Activated CD8-positive, alpha-beta memory T cell treated with anti-CD3 and anti-CD28 coated beads for 24 hours (primary cell): ENCODE measurements at places on chromosomes 1 and 21.

DNA sequence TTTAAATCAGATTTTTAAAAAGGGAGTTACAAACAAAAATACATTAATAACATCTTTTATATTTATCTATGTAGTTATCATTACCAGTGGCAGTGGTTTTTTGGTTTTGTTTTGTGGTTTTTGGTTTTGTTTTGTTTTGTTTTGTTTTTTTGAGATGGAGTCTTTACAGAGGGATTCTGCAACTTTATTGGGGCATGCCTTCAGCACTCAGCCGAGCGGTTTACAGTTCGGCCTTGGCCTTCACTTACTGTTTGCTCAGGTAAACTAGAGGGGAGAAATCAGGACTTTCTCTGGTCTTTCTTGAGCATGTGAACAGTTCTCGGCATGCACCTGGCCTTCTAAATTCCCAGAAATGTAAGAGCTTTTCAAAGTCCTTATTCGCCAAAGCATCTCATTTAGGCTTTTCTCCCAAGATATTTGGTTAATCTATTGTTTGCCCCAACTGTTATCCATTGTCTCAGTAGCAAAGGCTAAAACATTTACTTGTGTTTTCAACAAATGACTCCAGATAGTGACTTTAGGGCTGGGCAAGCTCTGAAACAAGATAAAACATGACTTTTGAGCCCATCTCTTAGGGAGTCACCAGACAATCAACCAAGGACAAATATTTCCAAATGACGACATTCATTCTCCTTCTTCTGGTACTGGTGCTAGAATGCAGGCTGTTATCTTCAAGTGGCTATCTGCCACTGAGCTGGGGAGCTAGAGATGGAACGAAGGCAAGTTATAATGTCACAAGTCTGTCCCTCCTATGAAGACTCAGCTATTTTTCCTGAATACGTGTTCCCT lies 48.4 kb upstream of the ADORA3 start:
- no peak for DNase-seq

- DNase-seq, result no peak
These were observed 64.8 kb downstream of the MYOM3 start for GRCh38 chr1:24047110-24047477.

GRCh38 chr1:202516434-202516877 lies 168.0 kb downstream of the PPP1R12B start:
- DNase-seq, result no peak

DNA sequence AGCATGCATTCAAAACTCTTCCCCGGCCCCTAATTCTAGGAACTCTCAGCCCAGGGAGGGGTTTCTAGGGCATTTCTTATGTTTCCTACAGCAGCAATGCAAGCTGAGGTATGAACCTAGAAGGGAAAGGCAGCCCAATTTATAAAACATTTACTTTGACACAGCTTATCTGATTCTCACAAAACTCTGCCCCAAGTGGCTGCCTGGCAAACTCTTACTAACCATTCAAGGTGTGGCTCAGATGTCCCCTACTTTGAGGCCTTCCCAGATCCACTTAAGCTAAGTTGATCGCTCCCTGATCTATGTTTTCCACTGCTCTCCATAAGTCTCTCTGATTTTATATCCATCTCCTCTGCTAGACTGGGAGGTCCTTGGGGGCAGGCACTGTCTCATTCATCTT lies 35.4 kb downstream of the AK2 start:
- DNase-seq, result no peak

- DNase-seq, result no peak
These were observed 256.7 kb downstream of the KIF26B start for GRCh38 chr1:245411245-245412036.

DNA sequence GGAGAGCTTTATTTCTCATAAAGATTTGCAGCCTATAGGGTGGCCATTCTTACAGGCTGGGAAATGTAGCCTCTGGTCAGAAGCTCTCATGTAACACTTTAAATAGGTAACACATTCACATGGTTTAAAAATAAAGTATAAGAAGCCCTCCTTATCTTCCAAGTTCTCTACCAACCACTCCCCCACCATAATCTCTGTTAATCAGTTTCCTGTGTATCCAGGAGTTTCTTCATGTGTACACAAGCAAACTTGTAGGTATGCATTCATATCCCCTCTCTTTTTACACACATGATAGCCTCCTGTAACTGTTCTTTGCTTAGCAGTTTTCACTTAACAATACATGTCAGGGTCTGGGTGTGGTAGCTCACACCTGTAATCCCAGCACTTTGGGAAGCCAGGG lies 4.9 kb upstream of the STMN1 start:
- no peak for DNase-seq

DNA sequence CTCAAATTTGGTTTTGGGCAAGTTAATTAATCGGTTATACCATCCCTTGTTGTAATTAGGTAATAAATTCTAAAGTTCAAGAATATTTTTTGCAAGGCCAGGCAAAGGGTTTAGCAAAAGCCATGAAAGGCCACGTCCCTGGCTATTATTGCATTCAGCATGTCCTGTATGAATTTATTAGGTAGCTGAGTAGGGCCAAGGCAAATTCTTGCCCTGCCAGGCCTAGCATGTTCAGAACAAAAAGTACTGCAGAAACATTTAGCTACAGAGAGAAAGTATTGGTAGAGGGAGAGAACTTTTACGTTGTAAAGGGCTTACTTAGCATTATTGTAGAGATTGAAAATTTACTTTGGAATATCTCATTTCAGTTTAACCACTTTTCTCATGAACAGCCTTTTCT lies 94.4 kb downstream of the PATJ start:
- no peak for DNase-seq

- DNase-seq, result no peak
These were observed 194.8 kb downstream of the DAB1 start for GRCh38 chr1:57229076-57229475.

- DNase-seq, result no peak
These were observed 67.6 kb downstream of the KCNN3 start for GRCh38 chr1:154802336-154802969.

- DNase-seq, result no peak
These were observed 4.9 kb upstream of the AKR1A1 start for GRCh38 chr1:45545553-45546310.

GRCh38 chr1:170694172-170694926 lies 30.4 kb downstream of the PRRX1 start:
- no peak for DNase-seq

DNA sequence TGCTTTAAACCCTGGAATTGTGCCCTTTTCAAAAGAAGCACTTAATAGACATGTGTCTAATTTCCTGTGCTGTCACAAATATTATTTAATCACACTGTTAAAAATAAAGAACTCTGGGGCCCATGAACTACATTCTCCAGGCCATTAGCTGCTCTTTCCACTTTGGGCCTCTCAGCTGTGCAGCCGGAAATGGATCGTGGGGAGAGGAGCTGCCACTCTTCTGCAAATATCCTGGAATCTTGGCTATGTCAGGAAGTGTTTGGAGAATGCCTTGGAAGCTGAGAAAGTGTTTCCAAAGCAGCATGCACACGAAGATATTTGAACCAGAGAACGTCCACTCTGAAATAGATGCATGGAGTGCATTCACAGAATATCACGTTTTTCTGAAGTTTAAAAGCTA lies 27.5 kb upstream of the VPS26C start:
- DNase-seq, result no peak

- no peak for DNase-seq
These were observed 49.7 kb upstream of the B3GALT5 start for GRCh38 chr21:39562791-39563770.

GRCh38 chr1:102977292-102977691 lies 131.0 kb downstream of the COL11A1 start:
- no peak for DNase-seq

DNA sequence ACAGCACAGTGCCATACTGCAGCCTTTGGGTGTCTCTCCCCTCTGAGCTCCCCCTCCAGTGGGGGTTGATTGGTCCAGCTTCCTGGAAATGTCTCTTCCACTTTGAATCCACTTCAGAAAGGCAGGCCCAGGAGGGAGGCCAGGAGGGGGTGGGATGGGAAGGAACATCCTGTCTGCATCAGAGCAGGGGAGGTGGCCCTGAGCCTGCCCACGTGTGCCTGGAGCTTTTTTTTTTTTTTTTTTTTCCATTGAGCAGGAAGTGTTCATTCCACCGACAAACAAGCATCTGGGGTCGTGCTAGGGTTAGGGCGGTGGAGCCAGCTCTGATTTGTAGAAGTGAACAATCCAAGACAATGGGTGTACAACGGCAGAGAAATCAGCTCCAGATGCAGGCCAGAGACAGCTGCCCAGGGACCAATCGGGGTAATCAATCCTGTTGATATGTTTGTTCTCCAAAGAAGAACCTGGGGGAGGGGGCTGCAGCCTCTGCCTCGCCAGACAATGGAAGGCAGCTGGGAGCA lies 93.3 kb downstream of the SSBP3 start:
- no peak for DNase-seq

DNA sequence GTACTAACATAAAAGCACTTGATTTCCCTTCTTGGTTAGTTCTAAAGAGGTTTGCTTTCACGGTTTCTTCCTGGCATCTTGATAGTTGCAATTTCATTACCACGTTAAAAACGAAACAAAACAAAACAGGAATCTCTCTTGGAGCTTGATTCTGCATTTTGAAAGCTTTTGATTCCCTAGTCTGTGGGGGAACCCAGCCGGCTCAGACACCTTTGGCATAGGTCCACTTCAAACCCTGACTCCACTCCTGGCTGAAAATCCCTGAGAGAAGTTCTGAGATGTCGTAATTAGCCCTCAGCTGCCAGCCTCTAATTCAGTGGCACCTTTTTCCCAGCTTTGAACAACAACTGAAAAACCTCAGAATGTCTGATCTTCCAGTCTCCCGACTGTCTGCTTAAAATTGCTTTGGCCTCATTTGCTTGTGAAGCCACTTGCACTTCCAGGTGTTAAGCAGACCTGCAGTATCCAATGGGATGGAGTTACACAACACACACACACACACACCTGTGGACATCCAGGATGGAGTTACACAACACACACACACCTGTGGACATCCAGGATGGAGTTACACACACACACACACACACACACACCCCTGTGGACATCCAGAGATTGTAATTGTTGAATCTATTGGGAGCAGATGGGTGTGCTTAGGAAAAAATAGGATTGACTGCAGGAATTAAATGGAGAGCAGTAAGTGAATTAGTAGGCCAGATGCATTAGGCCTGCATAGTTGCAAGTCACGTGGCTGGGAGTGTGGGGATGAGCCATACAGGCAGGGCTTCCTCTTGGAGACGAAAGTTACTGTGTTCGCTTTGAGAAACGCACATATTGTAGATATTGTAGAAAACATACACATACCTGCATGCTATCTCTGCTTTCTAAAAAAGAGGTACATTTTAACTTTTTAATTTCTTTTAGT lies 285.6 kb upstream of the FMN2 start:
- no peak for DNase-seq

GRCh38 chr1:57353654-57354053 lies 70.2 kb downstream of the DAB1 start:
- DNase-seq, result no peak

DNA sequence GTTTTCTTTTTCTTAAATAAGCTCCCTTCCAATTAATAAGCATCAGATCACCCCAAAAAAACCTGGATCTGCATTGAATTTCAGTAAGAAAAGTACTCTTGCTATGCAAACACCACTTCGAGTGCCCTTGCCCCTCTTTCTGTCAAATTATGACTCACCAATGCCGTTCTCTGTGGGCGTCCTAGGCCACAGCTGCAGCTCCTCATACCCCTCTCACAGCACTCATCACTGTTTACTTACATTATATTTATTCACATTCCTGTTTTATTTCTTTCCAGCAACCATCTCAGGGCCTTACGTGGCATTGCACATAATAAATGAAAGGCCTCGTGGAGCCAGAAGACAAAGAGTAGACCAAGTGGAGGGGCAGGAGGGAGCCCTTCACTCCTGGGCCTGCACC lies 99.1 kb upstream of the CTTNBP2NL start:
- no peak for DNase-seq

DNA sequence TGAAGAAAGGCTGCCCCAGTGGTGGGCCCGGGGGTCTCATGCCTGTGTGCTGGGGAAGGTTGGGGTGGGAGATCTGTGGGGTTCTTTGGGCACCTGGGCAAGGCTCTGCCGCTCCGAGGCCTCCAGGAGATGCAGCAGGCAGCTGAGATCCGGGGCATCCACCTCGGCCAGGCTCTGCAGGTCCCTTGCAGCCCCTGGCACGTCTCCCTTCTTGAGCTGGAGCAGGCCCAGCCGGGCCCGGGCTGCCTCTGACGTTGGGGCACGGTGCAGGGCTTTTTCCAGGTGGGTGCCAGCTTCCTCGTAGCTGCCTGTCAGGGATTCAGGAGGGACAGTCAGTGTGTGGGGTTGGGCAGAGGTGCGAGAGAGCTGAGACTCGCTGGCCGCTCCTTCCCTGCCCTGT lies 11.4 kb upstream of the MMEL1 start:
- peak; percentile 56 for DNase-seq

DNA sequence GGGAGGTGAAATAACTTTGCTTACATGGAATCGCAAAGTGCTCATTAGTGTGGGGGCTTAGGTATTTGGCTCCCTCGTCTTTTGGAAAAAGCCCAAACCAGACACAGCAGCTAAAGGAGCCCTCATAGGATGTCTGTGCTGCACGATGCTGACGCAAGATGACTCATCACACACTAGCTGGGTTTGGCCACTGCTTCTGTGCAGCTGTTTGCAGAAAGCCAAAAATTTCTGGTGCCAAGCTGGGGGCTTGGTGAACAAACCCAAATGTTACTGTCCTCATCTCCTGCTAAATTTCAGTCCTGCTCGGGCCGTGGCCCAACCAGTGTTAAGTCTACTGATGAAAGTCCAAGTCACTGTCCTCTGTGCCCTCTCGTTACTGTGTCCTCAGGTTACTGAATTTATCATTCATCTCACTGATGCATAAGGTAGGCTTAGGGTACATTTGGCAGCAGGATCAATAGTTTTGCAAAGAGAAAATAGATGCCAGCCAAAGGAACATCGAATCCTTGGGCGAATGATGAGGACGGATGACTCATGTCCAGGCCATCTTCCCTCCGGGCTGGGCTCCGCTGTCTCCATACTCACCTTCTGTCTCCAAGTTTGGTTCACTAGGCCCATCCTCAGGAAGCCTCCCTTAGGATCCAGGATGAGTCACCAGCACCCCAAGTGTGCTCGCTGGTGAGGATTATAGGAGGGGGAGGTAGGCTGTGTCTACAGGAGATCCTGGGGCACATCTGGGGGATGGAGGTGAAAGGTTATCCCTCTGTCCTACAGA lies 177.7 kb downstream of the ADSS2 start:
- peak; percentile 54 for DNase-seq

DNA sequence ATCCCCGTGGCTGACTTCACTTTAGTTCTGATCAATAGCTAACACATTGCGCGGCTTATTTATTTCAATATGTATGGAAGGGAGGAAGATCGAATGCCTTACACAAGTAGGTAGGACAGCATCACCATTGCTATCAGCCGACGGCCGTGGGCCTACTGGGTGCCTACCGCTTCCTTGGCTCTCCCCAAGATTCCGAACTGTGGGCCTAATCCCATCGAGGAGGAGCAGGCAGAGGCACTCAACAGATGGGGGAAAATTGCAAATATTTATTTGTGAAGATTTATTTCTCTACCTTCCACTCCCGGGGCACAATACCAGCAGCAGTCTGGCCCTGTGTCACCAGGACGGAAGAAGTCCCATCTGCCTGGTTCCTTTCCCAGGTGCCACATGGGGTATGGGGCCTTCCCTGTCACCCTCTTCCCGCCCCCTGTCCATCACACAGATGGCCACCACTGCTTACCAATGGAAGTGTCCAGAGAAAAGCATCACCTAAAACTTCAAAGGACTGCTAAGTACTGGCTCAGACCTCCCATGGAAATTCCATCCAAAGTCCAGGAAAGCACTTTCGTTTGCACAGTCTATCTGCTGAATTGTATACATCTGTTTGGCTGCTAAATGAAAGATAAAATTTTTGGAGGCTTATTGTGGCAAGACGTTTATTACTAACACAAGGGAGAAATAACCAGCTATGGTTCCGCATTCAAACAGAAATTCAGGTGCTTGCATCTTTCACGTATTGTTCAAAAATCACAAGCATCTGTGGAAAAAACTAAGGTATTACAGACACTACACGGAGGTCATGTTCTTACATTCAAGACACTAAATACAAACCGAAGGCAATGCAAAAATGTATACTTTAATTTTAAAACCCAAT lies 11.8 kb downstream of the AGT start:
- DNase-seq, result no peak
